Keratinocyte (primary cell): ENCODE measurements at places on chromosomes 4 and X.
A peak's percentile ranks its signal among the peaks of the same experiment; 100 is the strongest.

- no peak overlapping the region for H3K4me3 ChIP-seq
- H3K36me3 ChIP-seq, result peaks cover 35% of the 10 kb centered on the region
- H3K4me1 ChIP-seq, result peaks cover 8% of the 10 kb centered on the region
- no peak overlapping the region for H3K27ac ChIP-seq
Measured at GRCh38 chr4:3190549-3190948, 58.4 kb upstream of the MSANTD1 start.

- no peak overlapping the region for H3K27ac ChIP-seq
- H3K36me3 ChIP-seq, result no peaks in the 10 kb centered on the region
- no peak for DNase-seq
- no peak overlapping the region for H3K4me3 ChIP-seq
Measured at GRCh38 chr4:5055411-5055810, 4.1 kb downstream of the STK32B start.

DNA sequence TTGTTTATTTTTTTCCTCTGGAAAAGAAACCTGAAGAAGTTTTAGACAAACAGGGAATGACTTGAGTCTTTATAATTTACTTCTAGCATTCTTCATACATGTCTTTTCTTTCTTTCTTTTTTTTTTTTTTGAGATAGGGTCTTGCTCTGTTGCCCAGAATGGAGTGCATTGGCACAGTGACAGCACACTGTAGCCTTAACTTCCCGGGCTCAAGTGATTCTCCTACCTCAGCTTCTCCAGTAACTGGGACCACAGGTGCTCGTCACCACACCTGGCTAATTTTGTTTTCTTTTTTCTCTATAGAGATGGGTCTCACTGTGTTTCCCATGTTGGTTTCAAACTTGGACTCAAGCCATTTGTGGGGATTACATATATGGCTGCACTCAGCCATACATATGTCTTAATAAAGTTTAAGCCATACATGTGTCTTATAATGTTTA lies 71.8 kb downstream of the RAPGEF2 start:
- no peak overlapping the region for H3K27ac ChIP-seq
- H3K4me3 ChIP-seq, result no peak overlapping the region
- DNase-seq, result no peak
- peaks cover 12% of the 10 kb centered on the region for H3K4me1 ChIP-seq
- H3K27me3 ChIP-seq, result no peaks in the 10 kb centered on the region

GRCh38 chr4:187141101-187141500 lies 417.4 kb upstream of the FAT1 start:
- no peaks in the 10 kb centered on the region for H3K4me1 ChIP-seq
- H3K4me3 ChIP-seq, result no peak overlapping the region
- no peak for DNase-seq
- H3K36me3 ChIP-seq, result no peaks in the 10 kb centered on the region
- no peak overlapping the region for H3K27ac ChIP-seq
- H3K27me3 ChIP-seq, result no peaks in the 10 kb centered on the region

- no peak for DNase-seq
- H3K27ac ChIP-seq, result no peak overlapping the region
- H3K4me3 ChIP-seq, result no peak overlapping the region
- no peaks in the 10 kb centered on the region for H3K36me3 ChIP-seq
Measured at GRCh38 chrX:38341442-38341841, 11.0 kb upstream of the OTC start.

GRCh38 chr4:48337731-48338130 lies 3.6 kb upstream of the SLAIN2 start:
- H3K4me3 ChIP-seq, result peak overlapping the region; percentile 21
- no peaks in the 10 kb centered on the region for H3K36me3 ChIP-seq
- peak; percentile 75 for DNase-seq
- peak overlapping the region; percentile 75 for H3K27ac ChIP-seq
- H3K27me3 ChIP-seq, result no peaks in the 10 kb centered on the region

DNA sequence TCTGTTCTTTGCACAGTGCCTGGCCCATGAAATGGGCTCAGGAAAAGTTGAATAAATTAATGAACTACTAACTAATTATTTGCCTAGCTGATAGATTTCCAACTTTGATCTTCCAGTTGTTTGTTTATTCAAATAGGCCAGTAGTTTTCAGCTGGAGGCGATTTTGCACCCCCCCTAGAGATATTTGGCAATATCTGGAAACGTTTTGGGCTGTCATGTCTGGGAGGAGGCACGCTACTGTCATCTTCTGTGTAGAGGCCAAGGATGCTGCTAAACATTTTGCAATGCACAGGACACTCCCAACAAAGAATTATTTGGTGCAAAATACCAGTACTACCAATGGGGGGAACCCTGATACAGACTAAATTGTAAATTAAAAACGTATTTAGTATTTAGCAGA lies 81.9 kb downstream of the VCX2 start:
- no peaks in the 10 kb centered on the region for H3K27me3 ChIP-seq
- no peaks in the 10 kb centered on the region for H3K4me1 ChIP-seq
